Activated CD8-positive, alpha-beta T cell treated with anti-CD3 and anti-CD28 coated beads for 36 hours (primary cell): ENCODE measurements at places on chromosomes 13 and 19.
A peak's percentile ranks its signal among the peaks of the same experiment; 100 is the strongest.

DNA sequence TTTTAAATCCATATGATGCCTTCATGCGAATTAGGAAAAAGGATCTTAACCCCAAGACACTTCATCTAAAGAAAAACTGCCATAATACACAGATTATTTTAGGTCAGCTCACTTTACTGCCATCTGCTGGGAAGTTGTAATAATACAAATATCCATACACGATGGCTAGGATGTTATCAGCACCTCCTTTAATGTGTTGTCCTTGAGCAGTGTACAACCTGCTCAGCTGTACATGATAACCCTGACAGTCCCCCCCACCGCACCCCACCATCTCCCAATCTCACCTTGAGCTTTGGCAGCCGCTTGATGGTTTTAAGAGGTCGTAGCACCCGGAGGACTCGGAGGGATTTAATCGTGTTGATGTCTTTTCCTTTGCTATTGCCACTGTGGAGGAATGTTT is 112.2 kb downstream of the IER2 start:
- DNase-seq, result no peak

DNA sequence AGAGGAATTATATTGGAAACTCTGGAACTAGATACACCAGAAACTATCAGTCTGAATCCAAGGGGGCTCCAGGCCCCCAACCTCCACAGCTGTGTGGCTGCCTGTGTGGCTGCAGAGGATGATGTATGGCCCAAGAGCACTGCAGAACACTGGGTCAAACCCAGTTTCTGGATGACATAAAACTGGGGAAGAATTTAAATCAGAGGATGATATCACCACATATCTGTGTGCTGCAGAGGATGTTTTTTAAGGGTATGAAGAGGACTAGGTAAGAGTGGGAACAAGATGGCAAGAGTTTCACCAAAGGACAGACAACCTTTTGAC is 226.4 kb downstream of the SUCLA2 start:
- DNase-seq, result no peak

- DNase-seq, result no peak
Measured at GRCh38 chr13:112880221-112880641, 88.8 kb upstream of the MCF2L start.

DNA sequence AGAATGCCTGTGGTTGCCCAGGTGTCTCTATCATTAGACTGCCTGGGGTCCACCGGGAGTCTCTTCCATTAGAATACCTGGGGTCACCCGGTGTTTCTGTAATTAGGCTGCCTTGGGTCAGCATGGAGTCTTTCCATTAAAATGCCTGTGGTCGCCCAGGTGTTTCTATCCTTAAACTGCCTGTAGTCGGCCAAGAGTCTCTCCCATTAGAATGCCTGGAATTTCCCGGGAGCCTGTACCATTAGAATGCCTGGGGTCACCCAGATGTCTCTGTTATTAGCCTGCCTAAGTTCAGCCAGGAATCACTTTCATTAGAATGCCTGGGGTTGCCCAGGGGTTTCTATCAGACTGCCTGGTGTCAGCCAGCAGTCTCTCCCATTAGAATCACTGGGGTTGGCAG is 1492.8 kb downstream of the UQCRFS1 start:
- no peak for DNase-seq

- DNase-seq, result no peak
Measured at GRCh38 chr13:44350775-44351504, 22.7 kb upstream of the SERP2 start.

- no peak for DNase-seq
Measured at GRCh38 chr13:110208116-110208515, 98.8 kb downstream of the COL4A1 start.

DNA sequence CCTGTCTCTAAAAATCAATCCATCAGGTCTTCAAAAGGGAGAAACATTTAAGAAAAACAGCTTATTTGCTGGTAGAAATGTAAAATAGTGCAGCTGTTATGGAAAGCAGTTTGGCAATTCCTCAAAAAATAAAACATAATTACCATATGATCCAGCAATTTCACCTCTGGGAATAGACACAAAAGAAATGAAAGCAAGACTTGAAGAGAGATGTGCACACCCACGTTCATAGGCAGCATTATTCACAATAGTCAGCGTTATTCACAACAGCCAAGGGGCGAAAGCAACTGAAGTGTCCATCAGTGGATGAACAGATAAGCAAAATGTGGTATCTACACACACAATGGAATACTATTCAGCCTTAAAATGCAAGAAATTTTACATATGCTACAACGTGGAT is 45.1 kb upstream of the DOCK9 start:
- no peak for DNase-seq

- peak; percentile 67 for DNase-seq
Measured at GRCh38 chr13:50512474-50513299, 330.8 kb downstream of the DLEU7 start.

DNA sequence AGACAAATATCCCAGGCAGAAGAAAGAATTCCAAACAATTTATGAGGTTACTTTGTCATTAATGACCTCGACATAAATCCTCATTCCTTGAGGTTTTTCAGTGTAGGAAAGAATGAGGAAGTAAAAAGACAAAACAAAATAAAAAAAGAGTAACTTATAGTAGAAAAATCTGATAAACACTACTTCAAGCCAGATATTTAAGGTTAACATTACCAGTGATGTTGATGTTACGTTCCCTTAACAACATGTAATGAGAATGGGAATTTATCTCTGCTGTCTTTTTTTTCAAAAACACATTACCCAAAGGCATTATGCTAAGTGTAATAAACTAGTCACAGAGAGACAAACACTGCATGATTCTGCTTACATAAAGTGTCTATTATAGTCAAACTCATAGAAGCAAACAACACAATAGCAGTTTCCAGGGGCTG is 935.1 kb downstream of the SLITRK1 start:
- DNase-seq, result no peak

GRCh38 chr13:87798536-87798935 is 127.4 kb downstream of the SLITRK5 start:
- DNase-seq, result no peak

DNA sequence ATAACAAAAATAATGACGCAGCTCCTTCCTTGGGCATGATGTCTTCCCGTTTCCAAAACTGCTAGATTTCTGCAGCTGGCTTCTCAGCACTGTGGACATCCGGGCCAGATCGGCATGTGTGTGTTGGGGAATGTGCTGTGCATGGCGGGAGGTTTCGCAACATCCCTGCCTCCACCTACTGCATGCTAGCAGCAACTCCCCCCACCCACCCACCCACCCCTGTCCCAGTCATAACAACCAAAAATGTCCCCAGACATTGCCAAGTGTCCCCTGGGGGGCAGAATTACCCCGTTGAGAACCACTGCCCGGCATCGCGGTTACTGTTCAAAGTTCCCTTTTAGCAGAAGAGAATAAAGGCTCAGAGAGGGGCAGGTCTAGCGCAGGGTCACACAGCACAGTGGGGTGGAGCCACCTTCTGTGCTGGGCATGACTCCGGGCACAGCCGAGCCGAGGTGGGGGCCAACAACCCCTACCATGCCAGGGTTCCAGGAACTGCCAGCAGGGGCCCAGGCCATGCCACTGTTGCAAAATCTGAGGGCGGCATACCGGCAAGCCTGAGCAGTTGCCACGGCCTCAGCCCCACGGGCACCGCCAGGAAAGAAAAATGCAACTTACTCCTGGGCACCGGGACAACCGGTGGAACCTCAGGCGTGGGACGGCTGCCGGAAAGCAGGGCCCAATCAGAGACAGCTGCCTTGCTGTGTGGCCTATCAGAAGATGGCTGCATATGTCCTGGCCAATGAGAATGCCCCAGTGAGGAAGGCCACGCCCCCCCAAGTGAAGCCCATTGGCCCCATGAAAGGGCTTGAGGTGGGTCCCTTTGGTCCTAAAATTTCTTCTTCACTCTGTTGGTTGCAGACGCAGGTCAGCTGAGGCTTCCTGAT is 22.5 kb upstream of the NFIC start:
- peak; percentile 81 for DNase-seq

GRCh38 chr13:113338451-113338850 is 25.5 kb downstream of the GRTP1 start:
- DNase-seq, result no peak

GRCh38 chr13:106415971-106416370 is 119.5 kb downstream of the EFNB2 start:
- DNase-seq, result no peak

- DNase-seq, result no peak
Measured at GRCh38 chr13:34420702-34421346, 521.2 kb upstream of the NBEA start.

DNA sequence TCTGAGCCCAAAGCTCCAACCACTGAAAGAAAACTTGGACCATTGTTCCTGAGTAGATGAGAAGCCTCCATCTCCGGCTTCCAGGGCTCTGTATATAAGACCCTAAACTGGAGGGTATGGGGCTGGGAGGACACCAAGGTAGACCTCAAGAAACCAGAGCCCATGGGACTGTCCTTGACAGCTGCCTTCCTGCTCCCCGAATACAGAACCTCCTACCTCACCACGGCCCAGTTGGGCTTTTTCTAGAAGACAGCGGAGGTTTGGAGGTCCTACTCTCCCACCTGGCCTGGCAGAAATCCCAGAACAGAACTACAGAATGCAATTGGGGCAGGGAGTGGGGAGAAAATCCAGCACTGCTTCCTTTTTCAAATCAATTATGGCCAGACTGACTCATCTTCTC is 177.3 kb upstream of the ZNF507 start:
- DNase-seq, result no peak

- DNase-seq, result peak; percentile 90
Measured at GRCh38 chr19:4233282-4233853, 4.0 kb downstream of the EBI3 start.

DNA sequence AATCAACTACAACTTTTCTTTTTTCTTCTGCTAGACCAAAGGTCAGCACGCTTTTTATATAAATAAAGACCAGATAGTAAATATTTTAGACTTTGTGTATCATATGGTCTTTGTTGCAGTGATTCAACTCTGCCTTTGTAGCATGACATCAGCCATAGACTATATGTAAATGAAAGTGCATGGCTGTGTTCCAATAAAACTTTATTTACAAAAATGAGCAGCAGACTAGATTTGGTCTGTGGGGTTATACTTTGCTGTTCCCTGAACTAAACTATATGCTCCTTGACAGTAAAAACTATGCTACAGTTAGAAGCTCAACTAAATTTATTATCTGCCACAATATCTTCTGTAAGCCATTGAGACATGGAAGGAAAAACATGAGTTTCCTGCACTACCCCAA is 100.0 kb downstream of the RNASEH2B start:
- DNase-seq, result no peak

- DNase-seq, result no peak
Measured at GRCh38 chr19:48558018-48558684, 6.2 kb downstream of the SULT2B1 start.
